Nucleus accumbens (tissue), 56 donors: ENCODE measurements at places on chromosomes 7 and 10.

- no peak for DNase-seq
These were observed 482.2 kb upstream of the C7orf33 start for GRCh38 chr7:148108381-148108780.

- no peak for DNase-seq
These were observed 30.5 kb upstream of the CHST3 start for GRCh38 chr10:71933651-71934050.

DNA sequence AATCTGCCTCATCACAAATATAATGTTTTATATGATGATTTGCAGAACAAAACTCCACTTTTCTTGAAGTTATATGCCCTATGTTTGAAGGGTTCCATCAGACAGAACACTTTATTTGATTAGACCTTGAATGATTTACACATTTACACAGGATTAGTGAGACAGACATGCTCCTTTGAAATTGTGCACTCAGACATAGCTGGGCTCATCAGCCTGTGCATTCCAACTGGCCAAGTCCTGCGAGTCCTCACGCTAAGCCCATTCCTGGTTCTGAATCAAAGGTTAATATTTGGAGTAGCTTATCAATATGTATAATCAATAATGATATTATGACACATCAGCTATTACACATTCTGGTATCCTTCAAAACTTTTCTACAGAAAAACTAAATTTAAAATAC is 173.6 kb downstream of the MBL2 start:
- no peak for DNase-seq

- DNase-seq, result no peak
These were observed 233.9 kb downstream of the PHF14 start for GRCh38 chr7:11207565-11207964.
